ENCODE measurements at places on chromosomes 7 and 10.

DNA sequence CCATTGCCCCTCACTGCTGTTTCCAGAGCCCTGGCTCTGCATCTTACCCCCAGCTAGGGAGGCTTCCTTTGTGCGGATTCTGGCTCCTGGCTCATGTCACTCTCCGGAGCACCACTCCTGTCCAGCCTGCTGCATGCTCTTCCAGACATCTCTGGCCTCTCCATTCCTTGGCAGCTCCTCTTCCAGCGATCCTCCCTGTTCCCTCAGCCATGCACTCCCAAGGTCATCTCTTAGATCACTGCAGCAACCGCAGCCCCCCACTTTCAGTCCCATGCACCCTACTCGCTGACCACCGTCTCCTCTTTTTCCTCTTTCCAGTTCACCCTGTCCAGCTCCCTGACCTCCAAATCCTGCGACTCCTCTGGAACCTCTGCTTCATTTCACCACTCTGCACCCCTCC, 6.9 kb upstream of the SMARCD3 start:
- no peak for DNase-seq

GRCh38 chr10:43817368-43817767, 168.7 kb upstream of the ZNF32 start:
- no peak for DNase-seq

DNA sequence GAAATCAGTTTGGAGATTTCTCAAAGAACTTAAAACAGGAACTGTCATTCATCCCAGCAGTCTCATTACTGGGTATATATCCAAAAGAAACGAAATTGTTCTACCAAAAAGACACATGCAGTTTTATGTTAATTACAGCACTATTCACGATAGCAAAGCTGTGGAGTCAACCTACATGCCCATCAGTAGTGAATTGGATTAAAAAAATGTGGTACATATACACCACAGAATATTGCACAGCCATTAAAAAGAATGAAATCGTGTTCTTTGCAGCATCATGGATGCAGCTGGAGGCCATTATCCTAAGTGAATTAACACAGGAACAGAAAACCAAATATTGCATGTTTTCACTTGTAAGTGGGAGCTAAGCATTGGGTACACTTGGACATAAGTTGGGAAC, 158.9 kb downstream of the CDK14 start:
- DNase-seq, result no peak

DNA sequence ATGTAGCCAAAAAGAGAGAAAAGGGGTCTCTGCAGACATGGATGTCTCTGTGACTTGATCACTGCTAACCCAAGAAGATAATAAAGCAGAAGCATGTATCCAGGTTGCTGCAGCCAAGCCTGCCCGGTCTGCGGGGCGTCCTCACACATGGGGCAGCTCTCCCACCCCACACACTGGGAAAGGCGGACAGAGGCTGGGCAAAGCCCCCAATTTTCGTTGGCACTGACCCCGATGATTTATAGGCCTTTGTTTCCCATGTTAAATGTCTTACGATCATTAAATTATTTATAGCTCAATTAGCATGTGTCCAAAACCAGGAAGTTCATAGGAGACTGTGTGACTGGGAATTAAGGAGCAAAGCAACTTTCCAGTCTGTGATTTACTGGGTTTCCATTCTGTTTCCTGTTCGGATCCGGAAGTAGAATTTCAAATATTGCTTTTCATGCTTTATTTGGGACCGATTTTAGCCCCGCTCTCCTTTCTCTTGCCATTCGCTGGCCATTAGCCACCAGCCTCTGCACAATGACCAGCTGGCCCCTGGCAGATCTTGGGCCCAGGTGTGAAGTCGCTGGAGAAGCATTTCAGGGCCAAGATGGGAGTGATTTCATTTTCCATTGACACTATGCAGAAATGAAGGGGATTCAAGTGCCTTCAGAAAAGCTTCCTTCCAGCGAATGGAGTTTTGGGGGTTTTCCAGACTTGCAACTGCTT, 91.6 kb downstream of the EGFR start:
- no peak for DNase-seq

DNA sequence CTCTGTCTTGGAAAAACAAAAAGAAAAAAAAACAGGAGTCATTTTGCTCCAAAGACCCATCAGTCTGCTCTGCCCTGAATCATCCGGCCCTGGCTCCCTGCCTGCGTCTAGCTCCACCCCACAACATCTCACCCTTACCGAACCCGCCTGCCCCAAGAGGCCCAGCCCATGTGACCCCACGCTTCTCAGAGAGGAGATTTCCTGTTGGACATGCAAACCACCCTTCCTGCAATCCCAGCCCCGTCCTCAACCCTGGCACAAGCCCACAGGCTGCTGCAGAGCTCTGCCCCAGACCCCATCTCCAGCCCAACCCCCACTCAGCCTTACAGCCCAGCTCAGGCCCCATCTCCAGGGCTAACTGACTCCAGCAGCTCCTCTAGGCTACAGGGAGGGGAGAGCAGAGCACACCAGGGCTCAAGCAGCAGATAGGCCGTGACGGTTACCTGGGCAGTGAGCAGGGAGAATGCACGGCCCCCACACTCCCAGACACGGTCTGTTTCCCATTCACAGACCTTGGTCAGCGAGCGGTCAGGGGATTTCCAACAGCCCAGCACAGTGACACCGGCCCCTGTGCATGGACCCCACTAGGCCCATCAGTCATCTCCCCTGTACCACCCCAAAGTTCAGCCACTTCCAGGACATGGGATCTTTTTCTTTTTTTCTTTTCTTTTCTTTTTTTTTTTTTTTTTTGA, 69.9 kb upstream of the GTF2I start:
- DNase-seq, result no peak

DNA sequence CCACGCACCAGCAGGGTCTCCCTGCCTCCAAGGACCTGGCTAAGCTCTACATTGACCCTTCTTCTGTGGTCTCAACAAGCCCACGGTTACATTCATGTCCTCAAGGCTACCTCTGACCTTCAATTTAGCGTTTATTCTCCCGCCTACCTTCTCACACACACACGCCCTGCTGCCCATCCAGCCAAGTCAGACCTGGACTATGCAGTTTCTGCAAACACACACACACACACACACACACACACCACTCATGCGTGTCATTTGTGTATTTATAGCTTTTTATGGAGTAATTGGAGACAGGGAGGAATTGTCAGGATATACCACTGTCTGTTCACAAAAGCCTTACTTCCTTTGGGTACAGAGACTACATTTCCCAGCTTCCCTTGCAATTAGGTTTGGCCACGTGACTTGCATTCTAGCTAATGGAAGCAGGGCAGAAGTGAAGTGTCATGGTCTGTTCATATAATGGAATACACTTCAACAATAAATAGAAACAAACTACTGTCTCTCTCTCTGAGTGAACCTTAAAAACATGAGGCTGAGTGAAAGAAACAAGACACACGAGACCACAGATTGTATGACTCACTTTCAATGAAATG, 53.8 kb upstream of the CPXM2 start:
- no peak for DNase-seq

DNA sequence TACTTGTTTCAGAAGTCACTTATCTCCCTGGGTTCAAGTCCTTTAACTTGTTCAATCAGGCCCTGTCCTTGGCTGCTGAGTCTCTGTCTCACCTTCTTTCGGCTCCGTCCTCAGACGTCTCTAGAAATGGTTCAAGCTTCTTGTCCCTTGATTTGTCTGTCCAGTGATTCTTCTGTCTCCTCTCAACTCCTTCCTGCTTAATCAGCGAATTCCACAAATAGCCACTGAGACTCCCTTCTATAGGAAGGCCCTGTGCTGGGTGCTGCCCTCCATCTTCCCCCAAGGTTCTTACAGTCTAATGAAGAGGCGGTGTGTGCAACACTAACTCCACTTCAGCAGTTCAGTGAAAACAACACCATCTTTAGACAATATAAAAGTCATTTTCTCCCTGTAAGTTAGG, 12.7 kb downstream of the FAM241B start:
- no peak for DNase-seq

GRCh38 chr10:132405463-132405991, 8.5 kb downstream of the PWWP2B start:
- no peak for DNase-seq

GRCh38 chr10:94630017-94630688, 53.4 kb upstream of the CYP2C18 start:
- DNase-seq, result no peak

- no peak for DNase-seq
Measured at GRCh38 chr7:48755061-48755555, 169.2 kb upstream of the CDC14C start.

DNA sequence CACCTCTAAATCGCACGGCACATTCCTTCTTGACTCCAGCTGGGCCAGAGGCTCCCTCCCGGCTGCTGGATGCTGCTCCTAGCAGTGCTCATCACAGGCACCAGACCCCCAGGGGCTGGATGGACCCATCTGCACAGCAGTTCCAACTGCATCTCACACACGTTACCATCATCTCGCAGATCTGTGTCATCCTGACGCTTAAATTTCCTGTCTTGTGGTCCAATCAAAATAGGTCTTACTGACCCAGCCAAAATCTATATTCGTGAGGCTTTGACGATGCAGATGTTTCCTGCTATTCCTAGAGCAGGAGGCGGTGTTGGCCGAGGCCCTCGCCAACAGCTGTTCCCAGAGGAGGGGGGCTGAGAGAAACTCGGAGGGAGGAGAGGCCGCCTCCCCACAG, 108.0 kb downstream of the MKI67 start:
- DNase-seq, result no peak

DNA sequence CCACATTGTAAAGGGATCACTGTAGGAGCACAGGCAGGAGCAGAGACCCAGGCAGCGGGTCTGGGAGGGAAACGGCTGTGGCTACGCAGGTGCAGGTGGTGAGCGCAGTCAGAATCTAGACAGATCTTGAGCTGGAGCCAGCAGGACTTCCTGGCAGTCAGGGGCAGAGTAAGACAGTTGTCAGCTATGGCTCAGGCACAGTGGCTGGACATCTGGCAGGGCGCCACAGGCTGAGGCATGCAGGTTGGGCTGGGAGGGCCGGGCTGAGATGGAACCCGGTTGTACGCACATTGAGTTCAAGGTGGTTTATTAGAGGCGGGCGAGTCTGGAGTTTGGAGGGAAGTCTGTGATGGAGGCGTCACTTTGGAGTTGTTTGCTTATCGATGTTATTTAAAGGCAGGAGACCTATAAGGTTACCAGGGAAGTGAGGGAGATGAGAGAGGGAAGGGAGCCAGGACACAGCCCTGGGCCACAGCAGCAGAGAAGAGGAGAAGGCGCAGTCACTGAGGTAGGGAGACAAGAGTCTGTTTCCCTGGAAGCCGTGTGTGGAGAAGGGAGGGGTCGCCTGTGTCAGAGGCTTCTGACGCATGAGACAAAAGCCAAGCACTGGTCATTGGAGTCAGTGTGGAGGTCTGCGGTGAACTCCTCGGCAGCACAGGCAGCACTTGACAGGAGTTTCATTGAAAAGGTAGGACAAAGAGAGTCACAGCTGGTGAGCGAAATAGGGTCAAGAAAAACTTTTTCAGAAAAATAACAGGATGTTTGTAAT, 73.8 kb downstream of the LANCL2 start:
- no peak for DNase-seq

GRCh38 chr10:99709480-99710229, 22.3 kb downstream of the COX15 start:
- DNase-seq, result no peak

DNA sequence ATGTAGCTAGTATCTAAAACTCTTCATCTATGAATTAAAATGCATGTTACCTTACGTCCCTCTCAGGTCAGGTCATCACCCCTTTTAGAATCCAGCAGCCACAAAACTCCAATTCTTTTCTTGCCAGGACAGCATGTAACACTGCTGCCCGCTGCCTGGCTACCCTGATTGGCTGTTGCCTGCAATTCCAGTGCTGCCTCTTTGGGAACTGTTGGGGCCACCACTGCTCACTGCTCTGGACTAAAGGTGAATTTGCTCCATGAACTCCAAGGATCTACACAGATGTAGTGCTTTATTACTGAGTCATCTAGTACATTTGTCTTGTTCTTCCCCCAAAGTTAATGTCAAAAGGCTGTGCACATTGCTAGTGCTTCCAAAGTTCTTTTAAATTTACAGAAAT, 40.4 kb downstream of the SCIN start:
- DNase-seq, result no peak

GRCh38 chr10:98045785-98046389, 15.5 kb upstream of the CRTAC1 start:
- DNase-seq, result peak; percentile 27

DNA sequence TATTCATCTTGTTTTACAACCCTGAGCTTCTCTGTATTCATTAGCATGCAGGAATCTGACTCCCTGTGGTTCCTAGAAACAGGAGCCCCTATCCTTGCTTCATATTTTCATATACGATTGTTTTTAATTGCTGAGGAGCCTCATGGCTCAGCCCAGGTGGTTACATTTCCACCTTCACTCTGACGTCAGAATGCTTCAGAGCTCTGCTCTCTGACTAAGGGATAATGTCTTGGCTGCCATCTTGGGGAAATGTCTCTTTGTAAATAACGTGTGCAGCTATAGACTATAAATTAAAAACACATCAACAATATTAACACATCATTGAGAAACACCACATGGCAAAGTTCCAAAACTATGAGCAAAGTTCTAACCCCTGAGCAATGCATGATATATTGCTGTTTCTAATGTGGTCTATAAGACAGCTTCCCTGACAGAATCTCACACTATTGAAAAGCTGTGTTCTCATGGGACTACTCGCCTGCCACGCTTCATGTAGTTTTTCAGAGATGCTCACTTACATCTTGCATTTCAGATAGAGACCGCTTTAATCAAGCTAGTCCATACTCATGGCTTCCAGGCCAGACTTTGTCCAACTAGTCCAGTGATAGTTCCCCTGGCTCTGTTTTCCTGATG, 227.0 kb downstream of the SORCS3 start:
- DNase-seq, result no peak

DNA sequence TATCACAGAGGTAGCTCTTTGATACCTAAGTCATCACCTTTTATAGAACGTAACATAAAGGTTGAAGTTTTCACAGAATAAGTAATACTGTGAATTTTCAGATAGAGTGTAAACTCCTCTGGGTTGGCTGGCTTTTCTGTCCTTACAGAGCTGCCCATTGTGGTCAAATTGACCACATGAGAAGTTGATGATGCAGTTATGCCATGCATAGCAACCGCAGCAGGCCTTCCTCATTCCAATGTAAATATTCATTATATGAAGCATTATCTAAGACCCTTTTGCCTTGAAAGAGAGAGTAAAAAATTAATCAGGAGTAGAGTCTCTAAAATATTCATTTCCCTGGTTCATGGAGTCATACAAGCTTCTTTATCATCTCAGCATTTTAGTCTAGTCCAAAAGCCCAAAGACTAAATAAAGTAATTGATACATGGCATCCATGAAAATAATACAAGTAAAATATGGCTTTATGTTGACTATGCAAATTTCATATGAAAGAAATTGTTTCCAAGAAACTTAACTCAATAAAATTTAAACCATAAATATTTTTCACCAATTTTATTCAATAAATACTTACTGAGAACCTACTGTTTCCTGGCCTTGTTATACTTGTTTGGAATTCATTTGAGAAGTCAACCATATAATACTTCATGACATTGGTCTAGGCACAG, 516.4 kb downstream of the PCDH15 start:
- DNase-seq, result no peak

- DNase-seq, result no peak
Measured at GRCh38 chr10:93628858-93629257, 16.5 kb downstream of the PDE6C start.

DNA sequence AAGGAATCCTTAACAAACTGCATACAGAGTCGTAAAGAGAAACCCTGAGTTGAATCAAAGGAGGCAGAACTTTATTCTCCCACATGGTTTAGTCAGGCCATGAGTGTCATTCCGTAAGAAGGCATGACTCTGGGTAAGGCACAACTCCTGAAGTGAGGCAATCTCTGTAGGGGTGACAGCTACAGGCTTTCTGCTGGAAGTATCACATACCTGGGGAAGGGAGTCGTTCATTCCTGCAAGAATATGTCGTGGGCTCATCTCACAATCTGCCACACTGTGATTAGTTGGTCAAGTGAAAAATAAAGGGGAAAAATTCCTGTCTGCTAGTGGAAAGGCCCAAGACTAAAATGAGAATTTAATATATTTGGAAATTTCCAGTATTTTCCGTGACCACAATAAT, 392.6 kb downstream of the POM121L12 start:
- no peak for DNase-seq
